ENCODE measurements at places on chromosomes 1 and 21. TPM values are rescaled to one million over a fixed set of nuclear protein-coding genes. Genes with fewer than 3 reads are reported as not detected.

SH3GLB1 gene
- total RNA-seq: 45.2 TPM

MAP7D1 gene
- total RNA-seq: 38.2 TPM

NPHS2 gene
- not detected for total RNA-seq

RAP1GAP gene
- 65.3 TPM for total RNA-seq

DNA sequence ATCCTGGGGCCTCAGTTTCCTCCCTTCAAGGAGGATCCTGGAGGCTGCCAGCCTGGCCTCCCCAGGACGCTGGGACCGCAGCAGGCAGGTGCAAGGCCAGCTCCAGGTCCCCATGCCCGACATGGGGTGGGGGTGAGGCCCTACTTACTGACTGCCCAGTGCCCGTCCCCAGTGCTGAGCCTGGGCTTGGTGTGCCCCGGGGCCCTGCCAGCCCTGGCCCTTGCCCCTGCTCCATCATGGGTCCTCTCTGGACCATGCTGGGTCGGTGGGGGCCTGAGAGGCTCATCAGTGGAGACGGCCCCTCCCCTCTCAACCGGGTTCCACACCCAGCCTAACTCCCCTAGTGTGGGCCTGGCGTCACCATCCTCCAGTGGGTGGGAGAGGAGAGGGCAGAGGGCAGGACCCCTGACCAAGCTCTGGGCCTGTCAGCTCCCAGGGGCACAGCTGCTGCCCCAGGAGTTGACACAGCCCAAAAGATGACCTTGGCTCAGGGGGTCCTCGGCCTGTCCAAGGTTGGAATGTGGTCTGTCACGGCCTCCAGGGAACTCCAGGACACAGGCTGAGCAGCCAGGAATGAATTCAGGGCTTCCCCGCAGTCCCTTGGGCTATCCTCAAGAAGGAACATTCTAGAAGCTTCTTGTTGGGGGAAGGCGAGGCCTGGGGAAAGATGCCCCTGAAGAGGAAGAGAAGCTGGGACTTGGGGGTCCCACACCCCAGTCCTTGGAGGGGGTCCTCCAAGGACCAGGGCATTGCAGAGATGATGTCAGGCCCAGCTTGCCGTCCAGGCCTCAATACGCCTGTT, 17.6 kb upstream of the ARF1 start:
- no peak overlapping the region for H3K4me3 ChIP-seq
- no peak overlapping the region for H3K27ac ChIP-seq
- H3K4me1 ChIP-seq: peaks cover 6% of the 10 kb centered on the region
- peak; percentile 4 for DNase-seq
- H3K27me3 ChIP-seq: no peaks in the 10 kb centered on the region
